D721Med (cell line): ENCODE measurements at places on chromosomes 6 and 20.

DNA sequence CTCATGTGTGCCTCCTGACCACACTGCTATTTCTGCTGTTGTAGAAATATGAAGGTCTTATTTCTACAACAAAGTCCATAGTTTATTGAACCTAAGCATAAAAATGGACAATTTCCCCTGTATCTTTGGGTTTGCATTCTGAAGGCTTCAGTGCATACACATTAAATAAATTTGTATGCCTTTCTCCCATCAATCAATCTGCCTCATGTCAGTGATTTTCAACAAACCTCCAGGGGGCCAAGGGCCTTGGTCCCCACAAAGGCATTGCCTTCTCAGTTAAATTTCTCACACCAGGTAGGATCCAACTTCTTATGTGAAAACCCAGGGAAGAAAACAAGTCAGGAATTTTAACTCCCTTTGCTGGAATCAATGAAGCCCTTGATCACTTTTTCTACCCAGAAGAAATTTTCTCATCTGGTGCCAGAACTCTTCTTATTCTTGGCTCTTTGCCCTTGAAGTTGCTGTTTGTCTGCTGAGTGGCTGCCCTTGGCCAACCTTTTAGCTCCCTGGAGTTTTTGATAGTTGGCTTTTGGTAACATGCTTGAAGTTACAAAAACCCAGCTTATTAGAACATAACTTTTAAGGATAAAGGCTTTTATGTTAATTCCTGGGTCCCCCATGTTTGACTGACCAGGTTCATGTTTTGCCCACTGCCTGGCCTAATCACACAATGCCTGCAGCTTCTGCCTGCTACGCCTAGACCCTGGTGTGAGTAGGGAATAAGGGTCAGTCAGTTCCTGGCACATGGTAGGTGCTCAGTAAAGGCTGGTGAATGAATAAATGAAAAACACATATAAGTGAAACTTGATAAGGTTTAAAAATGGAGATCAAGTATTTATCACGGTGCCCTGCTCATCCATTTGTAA, 37.0 kb downstream of the SHLD1 start:
- DNase-seq, result no peak

DNA sequence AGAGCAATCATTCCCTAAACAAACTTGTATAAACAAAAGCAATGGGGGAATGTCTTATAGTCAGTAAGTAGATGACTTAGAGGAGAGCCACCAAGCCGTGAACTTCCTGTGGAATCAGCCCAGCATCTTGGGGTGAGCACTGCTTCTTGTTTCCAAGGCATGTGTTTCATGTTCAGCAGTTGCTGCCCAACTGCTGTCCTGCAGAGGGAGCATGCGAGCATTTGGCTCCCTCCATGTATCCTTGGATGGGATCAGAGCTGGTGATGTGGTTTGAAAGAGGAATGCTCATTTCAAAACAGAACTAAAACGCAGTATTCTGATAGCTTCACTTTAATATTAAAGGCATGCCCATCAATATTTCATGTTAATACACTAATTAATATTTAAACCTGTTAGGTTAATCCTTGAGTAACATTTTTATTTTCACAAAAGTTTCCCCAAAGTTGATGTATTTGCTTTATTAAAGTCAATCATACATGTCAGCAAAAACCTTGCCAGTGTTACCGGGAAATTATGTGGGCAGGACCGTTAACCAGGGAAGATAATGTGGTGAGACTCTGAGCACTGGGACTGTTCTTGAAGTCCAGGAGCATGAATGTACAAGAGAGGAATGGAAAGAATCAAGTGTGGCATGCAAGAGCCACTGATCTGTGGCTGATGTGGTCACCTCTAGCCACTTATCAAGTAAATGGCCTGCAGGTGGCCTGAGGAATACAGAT, 172.1 kb upstream of the GGTLC1 start:
- DNase-seq, result no peak

DNA sequence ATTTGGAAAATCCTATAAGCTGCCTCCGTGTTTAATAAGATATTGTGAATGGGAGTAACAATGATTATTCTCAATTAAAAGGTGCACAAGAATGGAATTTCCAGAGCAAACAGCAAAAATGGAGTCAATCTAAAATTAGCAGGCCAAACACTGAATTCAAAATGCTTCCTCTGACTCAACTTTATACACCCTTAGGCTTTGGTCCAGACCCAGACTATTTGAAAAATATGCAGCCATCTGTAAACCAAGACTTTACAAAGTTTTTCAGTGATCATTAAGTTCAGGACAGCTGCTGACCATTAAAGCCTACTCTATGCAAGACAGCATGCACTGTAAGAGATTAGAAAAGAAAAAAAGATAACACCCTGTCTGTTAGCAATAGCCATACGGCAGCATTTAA, 39.4 kb upstream of the CCN6 start:
- no peak for DNase-seq

GRCh38 chr6:35046862-35047261, 94.3 kb downstream of the TCP11 start:
- DNase-seq, result no peak

DNA sequence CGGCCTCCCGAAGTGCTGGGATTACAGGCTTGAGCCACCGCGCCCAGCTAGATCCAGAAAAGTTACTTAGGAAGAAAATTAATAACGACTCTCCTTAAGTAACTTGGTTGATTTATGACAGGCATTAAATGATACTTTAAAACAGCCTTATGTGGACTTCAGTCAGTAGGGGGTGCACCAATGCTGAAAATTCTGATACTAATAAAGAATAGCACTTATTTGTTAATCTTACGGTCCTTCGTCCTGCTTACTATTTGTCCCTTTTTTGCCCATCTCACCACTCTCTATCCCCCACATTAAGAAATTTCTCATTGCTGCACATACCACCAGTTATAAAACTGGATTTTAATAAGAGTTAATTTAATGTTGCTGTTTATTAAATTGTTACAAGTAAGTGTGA, 12.7 kb upstream of the PRELID3B start:
- DNase-seq, result no peak

DNA sequence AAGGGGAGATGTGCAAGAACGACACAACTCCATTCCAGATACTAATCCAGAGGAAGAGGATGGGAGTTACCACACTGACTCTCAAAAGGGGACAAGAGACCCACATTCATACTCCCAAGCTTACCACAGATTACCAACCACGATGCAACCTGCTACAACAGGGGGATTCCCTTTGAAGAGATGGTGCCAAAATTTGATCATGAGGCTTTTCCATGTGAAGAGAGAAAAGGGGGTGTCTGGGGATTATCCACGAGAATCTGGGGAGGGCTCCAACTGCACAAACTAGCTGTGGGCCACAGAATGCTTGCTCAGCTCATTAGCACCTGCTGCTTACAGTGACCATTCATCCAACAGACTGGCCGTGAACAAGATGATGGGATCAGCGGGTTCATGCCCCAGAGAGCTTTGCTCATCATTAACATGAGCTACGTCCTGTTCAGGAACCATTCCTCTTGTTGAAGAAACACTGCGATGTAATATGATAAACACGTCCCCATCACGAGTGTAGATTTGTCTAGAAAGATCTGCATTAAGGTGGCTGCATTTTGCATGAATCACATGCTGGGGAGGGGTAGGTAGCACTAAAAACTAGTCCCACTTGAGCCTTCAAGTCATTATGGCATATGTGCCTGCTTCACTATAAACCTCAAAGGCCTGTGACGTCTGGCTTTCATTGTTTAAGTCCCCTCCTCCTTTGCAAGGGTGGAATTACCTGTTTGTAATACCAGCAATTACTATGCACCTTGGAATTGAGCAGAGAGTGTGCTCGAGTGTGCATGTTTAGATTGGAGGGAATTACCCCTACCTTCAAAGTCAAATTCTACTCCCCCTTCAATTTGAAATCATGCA, 4.0 kb downstream of the PLAGL2 start:
- DNase-seq, result no peak

DNA sequence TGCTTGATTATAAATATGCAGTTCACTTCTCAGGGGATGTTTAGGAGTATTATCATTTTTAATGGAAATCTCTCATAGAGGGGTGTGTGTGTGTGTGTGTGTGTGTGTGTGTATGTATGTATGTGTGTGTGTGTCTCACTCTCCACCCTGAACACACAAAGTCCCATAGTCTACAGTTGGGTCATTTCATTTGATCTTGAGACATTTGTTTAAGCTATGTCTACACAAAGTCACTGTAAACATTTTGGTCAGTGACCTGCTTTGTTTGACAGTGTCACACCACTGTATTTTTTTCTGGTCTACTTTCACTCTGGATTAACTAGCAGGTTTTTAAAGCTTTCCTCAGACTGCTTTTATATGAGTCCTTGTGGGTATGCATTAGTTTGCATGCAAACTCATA, 215.2 kb downstream of the GRIK2 start:
- no peak for DNase-seq

GRCh38 chr20:1961374-1961773, 32.5 kb downstream of the PDYN start:
- DNase-seq, result no peak

DNA sequence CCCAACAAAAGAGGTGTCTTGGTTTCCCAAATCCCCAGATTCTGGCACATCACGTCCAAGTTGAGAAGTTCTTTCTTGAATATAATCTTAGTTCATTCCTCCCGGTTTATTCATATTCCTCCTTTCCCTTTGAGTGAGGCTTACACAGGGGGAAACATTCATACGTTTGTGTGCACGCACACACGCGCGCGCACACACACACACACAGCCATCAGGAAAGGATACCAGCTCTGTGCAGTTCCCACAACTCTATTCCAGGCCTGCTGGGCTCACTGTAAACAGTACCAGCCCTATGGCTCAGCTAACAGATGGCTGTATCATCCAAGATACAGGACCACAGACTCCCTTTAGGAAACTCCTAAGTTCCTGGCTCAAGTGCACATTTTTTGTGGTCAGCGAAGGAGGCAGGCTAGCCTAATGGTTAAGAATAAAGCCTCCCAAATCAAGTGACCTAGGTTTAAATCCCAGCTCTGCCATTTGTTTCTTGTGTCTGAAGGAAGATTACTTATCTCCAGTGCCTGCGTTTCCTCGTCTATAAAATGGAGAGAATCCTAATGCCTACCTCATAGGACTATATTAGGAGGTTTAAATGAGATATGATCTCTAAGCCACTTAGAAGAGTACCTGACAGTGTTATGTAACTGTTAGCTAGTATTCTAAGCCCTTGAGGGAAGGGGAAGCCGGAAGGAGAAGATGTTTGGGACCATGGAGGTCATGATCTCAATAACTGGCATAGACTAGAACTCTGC, 3.7 kb upstream of the TAF8 start:
- no peak for DNase-seq

DNA sequence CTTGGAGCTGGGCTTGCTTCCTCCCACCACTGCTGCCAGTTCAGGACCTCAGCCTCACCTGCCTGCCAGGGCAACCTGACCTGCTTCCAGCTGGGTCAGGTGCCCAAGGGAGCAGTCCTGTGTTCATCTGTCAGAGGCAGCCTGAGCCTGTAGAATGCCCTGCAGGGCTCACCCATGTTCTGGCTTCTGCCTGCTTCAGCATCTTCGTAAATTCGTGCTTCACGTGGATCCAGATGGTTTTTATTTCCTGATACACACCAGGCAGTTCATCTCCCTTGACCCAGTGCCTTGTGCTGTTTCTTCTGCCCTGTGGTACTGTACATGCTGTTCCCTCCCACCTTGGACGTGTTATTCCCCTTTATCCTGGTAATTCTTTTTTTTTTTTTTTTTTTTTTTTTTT, 50.2 kb downstream of the ARID1B start:
- no peak for DNase-seq

DNA sequence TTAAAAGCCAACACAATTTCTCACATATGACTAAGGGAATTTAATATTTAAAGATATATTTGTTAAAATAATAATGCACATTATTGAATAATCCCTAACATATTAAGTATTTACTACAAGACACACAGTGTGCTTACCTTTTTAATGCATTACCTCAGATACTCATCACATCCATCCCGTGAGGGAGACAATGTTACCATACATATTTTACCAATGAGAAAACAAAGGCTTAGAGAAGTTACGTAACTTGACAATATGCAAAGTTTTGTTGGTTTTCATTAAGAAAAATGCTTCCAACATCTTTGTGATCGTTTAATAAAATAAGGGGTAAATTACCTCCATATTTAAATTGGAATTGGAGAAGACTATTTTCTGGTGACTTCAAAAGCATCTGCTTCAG, 4.3 kb downstream of the IFNGR1 start:
- DNase-seq, result no peak

DNA sequence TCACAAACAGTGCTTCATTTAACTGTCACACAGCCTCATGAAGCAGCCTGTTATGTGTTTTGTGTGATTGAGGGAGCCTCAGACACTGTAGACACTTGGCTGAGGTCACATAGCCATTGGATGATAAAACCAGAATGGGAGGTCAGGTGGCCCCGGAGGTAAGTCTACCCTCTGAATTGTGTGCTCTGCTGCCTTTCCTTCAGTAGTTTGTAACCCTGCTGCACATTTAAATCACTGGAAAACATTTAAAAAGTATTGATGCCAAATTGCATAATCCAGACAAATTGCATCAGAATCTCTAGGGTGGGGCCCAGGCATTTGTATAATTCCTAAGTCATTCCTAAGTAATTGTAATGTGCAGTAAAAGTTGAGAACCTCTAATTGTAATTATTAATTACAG, 85.2 kb upstream of the ECI2 start:
- no peak for DNase-seq

DNA sequence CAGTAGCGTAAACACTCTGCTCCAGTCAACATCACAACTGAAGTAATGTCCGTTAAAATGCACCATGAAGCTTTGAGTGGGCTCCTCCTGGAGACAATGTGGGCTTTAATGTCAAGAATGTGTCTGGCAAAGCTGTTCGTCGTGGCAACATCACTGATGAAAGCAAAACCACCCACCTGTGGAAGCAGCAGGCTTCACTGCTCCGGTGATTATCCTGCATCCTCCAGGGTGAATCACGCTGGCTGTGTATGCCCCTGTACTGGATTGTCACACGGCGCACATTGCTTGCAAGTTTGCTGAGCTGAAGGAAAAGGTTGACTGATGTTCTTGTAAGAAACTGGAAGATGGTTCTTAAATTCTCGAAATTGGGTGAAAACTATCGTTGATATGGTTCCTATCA, 128.5 kb downstream of the MOXD1 start:
- no peak for DNase-seq

- DNase-seq, result no peak
Observed at GRCh38 chr6:139109558-139109957, 25.3 kb upstream of the HECA start.

- DNase-seq, result no peak
Observed at GRCh38 chr6:100261486-100261885, 203.2 kb downstream of the SIM1 start.

GRCh38 chr6:79797912-79798311, 149.4 kb downstream of the ELOVL4 start:
- DNase-seq, result no peak

- no peak for DNase-seq
Observed at GRCh38 chr20:48818481-48818987, 9.3 kb downstream of the PREX1 start.
